ENCODE measurements at places on chromosomes 11 and 22.

DNA sequence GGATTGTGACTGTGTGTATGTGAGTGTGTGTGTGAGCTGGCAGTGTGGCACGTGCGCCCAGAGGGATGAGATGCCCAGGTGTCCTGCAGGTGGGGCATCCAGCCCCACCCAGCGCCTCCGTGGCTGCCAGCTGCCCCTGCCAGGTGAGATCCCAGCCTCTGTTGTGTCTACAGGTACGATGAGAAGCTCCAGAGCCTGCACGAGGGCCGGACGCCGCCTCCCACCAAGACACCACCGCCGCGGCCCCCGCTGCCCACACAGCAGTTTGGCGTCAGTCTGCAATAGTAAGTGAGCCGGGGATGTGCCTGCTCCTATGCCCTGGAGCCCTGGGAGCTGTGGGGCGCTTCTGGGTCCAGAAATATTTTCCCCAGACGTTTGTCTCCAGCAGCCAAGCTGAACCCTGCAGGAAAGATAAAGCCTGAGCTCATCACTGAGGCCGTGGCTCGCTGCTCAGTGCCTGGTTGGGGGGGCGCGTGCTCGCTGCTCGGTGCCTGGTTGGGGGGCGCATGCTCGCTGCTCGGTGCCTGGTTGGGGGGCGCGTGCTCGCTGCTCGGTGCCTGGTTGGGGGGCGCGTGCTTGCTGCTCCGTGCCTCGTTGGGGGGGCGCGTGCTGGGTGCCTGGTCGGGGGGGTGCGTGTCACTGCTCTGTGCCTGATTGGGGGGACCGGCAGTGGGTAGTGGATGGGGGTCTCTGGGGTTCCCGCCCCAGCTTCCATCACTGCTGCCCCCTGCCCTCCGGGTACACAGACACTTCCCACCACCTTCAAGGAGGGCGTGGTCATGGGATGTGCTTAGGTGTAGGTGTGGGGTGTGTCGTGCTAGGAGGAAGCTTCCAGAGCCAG, 73.2 kb downstream of the ARHGAP8 start:
- no peak for DNase-seq

- DNase-seq, result no peak
Observed at GRCh38 chr11:122690384-122690783, 34.9 kb downstream of the UBASH3B start.

DNA sequence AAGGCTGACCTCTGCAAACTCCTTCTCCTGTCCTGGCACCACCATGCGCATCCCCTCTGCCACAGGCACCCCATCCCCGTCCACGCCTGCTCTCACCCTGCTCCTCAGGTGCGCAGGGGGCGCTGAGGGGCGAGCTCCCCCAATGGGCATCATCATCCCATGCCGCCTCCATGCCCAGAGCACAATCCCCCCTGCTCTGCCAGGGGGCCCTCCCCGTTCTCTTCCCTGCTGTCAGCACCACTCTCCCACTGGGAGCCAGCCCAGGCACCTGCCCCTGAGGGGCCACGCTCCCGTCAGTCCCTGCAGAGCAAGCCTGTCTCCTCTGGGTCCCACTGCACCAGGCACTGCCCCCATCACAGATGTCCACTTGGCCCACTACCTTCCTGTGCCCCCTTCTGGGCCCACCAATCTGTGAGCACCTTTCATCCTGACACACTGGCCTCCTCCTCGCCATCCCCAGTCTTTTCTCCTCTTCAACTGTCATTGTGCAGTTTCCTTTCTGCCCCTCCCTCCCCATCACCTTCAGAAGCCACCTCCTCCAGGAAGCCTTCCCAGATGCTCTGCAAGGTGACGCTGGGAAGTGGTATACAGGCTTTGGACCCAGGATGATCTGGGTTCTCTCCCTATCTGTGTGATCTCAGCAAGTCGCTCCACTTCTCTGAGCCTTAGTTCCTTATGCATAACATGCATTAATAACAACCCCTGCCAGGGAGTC, 62.6 kb downstream of the CYTH4 start:
- no peak for DNase-seq

GRCh38 chr11:72625691-72626413, 48.4 kb downstream of the PDE2A start:
- no peak for DNase-seq

- DNase-seq, result no peak
Observed at GRCh38 chr11:1878137-1879031, 13.3 kb downstream of the PRR33 start.

DNA sequence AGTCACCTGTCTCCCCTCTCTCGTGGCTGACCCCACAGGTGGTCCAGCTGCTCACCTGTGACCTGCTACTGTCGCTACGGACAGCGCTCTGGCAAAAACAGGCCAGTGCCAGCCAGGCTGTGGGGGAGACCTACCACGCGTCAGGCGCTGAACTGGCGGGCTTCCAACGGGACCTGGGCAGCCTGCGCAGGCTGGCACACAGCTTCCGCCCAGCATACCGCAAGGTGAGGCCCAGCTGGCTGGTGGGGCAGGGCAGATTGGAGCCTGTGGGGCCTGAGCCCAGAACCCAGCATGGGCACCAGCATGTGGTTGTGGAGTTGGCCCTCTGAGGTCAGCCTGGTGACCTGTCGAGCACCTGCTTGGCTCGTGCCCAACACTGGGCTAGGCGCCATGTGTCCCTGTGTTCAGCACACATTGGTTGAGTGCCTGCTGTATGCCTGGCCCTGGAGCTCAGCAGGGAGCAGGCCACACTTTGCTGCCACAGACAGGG, 11.9 kb downstream of the SHISA8 start:
- DNase-seq, result no peak

GRCh38 chr22:39665229-39665628, 94.7 kb downstream of the CACNA1I start:
- no peak for DNase-seq

DNA sequence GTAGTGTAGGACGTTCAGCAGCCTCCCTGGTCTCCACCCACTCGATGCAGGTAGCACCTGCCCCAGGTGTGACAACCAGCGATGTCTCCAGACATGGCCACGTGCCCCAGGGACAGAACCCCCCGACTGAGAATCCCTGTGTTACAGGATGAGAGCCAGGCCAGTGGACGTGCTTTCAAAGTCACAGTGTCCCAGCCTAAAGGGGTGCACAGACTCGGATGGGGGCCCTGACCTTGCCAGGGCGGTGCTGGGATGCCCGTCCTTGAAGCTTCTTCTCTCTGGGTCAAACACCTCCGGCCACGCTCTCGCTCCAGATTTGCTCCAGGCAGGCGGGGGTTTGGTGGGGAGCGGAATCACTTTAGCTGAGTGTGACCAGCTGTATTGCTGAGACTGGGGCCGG, 23.3 kb upstream of the GAL start:
- no peak for DNase-seq

DNA sequence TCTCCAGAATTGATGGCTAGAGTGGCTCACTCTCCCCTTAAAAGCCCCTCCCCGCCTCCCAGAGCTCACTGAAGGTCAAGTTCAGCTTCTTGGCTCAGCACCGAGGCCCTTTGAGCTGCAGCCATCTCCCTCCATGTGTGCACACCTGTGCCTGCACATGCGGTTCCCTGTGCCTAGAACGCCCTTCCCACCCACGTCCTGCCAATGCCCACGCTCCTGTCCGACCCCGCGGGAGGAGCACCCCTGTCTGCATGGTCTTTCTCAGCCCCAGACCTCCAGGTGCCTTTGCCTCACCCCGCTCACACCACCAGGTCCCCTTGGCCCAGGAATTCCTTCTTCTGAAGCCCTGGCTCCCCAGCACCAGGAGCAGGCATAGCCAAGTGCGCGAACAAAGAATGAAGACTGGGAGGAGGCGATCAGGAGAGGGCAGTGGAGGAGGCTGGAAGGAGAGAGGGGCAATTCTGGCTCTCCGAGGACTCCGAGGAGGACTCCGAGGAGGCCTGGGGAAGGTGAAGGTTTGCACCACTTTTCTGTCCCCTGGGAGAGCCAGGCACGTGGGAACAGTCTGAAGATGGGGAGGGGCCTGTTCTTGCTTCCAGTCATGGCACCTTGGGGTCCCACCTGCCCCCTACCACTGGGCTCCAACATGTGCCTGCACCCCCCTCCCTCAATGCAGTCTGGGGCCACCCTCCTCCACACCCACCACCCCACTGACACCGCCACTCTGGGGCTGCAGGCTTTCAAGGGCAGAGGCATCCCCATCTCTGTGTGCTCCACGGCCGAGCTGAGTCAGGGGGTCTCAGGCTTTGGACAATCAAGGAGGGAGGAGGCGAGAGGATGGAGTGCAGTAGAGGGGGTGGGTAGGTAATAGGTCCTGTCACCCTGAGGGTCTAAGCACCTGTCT, 17.7 kb downstream of the IGF2 start:
- no peak for DNase-seq

DNA sequence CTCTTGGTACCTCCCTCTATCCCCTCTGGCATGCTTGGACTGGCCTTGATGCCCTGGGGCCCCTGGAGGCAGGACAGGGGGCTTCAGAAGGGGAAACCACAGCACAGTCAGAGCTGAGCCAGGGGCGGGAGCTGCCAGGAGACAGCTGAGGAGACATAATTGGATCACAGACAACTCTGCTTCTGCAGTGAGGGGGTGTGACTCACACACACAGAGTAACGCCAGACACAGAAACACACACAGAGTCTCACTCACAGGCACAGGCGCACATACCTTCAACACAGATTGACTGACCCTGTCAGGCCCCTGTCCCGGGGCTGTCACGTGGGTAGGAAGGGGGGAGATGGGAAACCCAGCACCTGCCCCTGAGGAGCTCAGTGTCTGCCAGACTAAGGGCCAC, 20.6 kb downstream of the STARD10 start:
- no peak for DNase-seq

DNA sequence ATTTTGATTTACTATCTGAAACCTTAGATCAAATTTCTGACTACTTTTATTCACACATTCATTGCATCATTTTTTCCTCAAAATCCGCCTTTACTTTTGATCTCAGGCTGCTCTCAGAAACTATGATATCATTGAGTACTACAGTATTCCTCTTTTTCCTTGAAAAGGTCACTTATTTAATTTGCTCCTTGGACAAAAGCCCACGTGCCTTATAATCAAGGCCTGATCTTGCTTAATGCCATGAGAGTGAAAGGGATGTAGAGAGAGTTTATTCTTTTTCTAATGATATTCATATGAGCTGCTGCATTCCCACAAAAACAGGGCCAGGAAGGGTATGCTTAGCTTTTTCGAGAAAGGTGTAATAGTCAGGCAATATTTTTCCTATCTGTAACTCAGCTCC, 327.0 kb downstream of the ETS1 start:
- DNase-seq, result no peak

- peak; percentile 91 for DNase-seq
Observed at GRCh38 chr22:37431801-37432707, 4.8 kb upstream of the ELFN2 start.

GRCh38 chr22:40855979-40856512, 393 bp downstream of the ST13 start:
- DNase-seq, result peak; percentile 9

- DNase-seq, result peak; percentile 70
Observed at GRCh38 chr11:128342511-128343134, 244.7 kb downstream of the ETS1 start.

DNA sequence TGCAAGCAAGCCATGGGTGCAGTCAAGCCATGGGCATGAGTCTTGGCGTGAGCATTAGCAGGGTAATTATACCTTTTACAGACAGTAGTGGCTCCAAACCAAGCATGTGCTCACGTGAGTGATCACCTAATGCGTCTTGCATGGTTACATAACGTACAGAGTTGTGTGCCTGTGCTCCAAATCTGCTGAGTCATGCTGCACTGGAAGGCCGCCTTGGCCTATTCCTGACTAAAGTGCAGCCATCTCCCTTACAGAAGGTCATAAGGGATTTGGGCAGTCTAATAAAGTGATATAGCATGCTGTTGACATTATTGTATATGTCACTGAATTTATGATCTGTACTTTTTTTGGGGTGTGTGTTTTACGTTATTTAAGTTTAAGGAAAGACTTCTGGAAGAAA, 102.4 kb downstream of the ARHGAP42 start:
- DNase-seq, result no peak

Measured in SW480 (cell line).